ENCODE measurements at places on chromosomes 3 and 15.

GRCh38 chr3:167450195-167450594 lies 23.6 kb downstream of the SERPINI2 start:
- no peak for DNase-seq

DNA sequence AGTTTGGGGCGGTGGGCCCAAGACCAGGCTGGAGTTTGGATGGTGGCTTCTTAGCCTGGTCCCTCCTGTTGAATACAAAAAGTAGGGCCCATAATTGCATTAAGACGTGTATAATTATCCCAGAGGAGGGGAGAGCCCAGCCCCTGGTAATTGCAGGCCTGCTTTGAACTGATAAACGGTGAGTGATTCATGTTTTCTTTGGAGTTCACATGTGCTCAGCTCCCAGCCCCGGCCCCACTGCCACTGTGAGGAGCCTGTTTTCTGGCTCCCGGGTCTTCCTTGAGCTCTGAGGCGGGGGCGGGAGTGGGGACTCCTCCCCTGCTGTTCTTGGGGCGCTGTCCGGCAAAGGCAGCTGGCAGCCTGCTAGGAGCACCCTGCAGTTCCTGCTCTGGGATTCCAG lies 3.1 kb downstream of the PLXNA1 start:
- no peak for DNase-seq

DNA sequence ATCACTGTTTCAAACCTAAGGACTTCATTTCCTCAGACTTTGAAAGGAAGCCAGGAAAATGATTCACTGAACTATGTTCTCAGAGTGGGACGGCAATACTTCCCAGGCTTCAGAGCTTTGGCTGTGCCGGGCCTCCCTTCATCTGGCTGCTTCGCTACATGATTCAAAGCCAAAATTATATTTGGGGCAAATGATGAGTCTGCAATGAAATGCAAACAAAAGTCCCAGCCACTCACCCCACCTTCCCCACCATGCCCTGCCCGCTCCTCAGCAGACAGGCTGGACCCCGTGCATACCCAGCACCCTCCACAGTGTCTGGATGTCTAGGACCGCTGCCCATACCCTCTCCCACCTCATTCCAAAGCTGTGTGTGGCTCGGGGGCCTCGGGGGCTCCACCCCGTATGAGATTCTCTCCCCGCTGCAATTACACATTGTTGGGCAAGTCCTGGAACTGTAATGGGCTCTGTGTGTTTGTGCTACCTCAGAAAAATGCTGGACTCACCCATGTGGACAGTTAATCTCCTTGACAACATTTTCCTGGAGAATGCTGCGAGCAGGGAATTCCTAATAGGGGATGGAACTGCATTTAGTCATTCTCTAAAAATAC lies 32.2 kb downstream of the ATP10A start:
- no peak for DNase-seq

GRCh38 chr3:48727511-48727910 lies 10.5 kb upstream of the IP6K2 start:
- DNase-seq, result no peak

DNA sequence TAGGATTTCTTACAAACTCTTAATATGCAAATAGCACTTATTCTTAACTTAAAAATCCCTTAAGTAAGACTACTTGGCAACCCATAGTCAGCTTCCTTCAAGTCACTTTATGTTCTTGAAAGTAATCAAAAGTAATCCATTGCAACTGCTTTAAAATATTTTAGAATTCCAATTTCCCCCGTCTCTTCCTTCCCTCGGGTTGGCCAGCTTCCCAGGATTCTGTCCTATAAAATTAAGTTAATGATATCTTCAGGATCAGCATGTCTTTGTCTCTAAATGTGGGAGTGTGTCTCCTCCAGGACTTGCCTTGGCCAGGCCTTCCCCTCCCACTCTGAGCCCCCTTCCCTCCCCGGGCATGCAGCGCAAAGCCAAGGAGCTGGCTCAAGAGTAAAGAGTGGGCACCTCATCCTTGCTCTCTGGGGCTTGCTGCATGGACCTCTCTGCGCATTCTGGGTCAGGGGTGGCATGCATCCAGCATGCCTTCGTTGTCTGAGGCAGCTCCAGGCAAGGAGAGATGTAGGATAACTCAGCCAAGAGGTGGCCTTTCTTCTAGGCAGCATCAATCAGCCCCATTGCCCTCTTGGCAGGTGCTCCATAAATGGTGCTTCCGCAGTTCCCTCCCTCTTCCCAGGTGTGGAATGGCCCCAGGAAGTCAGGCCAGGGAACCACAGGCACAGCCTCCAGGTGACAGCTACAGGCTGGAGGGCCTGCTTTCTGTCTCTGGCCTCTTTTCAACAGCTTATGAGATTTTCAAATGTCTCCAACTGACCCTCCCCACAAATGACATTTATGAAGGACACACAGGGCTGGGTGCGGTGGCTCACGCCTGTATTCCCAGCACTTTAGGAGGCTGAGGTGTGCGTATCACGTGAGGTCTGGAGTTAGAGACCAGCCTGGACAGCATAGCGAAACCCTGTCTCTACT lies 108.7 kb upstream of the ALDH1A3 start:
- DNase-seq, result no peak

GRCh38 chr15:51103330-51103729 lies 8.6 kb upstream of the TNFAIP8L3 start:
- no peak for DNase-seq

- DNase-seq, result no peak
Measured at GRCh38 chr3:112327371-112327951, 5.5 kb upstream of the CD200 start.

DNA sequence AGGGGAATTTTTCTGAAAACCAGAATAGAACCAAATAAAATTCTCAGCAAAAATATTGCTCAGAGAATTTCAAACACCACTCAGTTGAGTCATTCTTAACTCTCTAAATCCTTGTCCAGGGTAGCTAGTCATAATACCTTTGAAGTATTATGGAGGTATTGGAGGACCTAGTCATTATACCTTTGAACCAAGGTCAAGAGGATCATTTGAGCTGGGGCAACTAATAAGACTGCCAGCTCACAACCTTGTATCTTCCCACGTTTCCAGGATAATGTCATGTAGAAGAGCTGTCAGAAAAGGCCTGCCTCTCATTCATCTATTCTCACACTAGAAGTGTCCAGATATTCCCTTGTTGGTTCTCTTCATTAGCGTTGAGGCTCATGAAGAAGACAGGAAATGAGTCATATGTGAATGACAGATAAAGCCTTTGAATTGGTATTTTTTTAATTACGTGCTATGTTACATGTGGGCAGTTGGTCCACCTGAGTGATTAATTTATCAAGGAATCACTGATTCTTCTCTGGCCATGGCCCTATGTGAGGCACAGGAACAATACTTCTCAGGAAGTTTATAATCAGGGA lies 48.3 kb downstream of the TOPAZ1 start:
- DNase-seq, result no peak

DNA sequence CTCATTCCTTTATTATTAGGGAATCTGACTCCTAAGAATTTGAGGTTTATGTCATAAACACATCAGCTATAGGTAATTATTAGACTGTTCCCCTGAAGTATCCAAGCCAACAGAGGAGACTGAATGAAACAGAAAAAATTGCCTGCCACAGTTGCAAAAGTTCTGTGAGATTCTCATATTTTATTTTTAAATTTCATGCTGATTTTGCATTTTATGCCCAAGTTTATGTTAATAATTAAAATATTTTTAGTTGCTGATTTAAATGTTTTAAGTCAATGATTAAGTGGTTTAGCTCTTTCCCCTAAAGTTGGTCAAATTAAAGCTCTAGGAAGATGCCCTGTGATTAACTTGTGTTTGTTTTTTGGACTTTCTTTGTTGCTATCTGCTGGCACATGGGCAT lies 10.2 kb downstream of the SENP8 start:
- no peak for DNase-seq

GRCh38 chr15:63823253-63823844 lies 10.4 kb downstream of the HERC1 start:
- DNase-seq, result no peak

DNA sequence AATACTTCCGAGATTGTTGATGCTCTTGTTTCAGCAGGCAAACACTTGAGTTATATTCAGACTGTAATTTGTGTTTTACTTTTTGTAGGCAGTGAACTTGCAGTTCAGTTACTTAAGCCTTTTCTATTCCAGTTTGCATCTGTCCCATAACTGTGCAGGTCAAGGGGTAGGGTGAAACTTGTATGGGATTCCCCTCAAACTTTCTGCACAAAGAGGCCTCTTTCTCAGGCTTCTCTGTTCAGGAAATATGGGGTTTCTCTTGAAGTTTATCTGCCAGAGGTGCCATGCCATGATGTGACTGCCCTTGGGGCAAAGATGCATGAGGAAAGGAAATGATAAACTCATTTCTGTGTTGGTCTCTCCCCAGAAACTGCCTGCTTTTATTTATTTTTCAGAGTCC lies 66.7 kb downstream of the SLC24A1 start:
- DNase-seq, result no peak

DNA sequence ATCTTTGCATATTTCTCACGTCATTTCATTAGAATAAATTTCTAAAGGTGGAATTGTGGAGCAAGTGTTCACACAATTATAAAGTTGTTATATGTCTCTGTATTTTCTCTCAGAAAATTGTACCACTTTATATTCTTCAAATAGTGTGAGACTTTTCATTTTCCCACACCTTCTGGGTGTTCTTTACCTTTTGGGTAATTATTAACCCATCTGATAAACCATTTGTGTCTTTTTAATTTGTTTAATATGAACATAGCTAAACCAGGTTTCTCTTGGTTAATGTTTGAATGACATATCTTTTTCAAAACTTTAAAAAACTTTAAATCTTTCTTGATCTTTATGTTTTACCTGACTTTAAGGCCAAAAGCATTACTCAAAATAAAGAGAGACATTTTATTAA lies 40.5 kb downstream of the DZIP3 start:
- no peak for DNase-seq

DNA sequence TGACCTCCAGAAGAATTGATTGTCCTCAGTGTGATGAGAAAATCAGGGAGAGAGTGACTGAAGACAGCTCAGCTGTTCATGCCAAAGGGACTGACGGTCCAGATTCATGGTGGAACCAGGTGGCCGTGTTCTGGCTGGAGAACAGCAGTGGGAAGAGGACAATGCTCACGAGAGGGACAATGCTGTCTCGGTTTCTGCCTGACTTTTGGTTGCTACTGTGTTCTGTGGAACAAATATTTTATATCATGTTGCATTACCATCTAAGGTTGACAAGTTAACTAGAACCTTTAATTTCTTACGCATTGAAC lies 58.0 kb upstream of the ULK4 start:
- no peak for DNase-seq

GRCh38 chr15:69637818-69638217 lies 185.2 kb downstream of the RPLP1 start:
- no peak for DNase-seq

GRCh38 chr3:150216866-150217600 lies 191.1 kb upstream of the TSC22D2 start:
- no peak for DNase-seq
